ENCODE measurements at places on chromosomes 1 and 21. TPM values are rescaled to one million over a fixed set of nuclear protein-coding genes. Genes with fewer than 3 reads are reported as not detected.
A peak's percentile ranks its signal among the peaks of the same experiment; 100 is the strongest.

The FCAMR gene
- not detected for polyA plus RNA-seq

The MIA3 gene
- polyA plus RNA-seq = 51.4 TPM

The GBP7 gene
- polyA plus RNA-seq = 0.08 TPM

The FAM43B gene
- not detected for polyA plus RNA-seq

The CFAP57 gene
- not detected for polyA plus RNA-seq

The AKNAD1 gene
- polyA plus RNA-seq = 3.4 TPM

The LENEP gene
- polyA plus RNA-seq = not detected

The TDRD10 gene
- polyA plus RNA-seq = 1.3 TPM

The CELSR2 gene
- polyA plus RNA-seq = 3.6 TPM

The FCGR3B gene
- 0.64 TPM for polyA plus RNA-seq

- DNase-seq = no peak
These were observed 52.8 kb upstream of the STUM start for GRCh38 chr1:226495716-226496115.

- DNase-seq = no peak
These were observed 22.9 kb downstream of the RNU1-1 start for GRCh38 chr1:16491056-16491675.

DNA sequence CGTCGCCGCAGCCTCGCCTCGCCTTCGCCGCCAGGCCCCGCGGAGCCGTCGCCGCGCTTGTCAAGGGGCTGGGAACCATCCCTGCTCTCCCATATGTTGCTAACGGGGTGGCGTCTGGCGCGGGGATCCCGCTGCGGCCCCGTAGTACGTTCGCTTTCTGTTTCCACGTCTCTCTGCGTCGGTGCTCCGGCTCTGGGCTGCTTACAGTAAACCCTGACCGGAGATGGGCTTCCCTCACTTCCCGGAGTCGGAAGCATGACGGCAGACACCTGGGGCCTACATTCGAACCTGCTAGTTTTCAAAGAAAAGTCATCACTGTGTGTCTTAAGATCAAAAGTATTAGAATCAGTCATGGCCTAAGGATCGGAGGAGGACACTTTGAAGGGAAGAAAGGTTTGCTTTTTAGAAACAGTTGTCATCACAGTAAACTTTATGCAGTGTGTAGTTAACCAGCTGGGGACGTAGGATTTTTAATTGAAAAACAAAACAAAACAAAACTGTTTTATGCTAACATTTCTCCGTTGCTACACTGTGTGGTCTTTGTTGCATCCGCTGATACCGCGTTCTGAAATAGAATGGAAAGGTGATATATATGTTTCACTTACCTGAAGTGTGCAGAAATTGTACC is 69.0 kb downstream of the SLC35A3 start:
- DNase-seq = peak; percentile 79

DNA sequence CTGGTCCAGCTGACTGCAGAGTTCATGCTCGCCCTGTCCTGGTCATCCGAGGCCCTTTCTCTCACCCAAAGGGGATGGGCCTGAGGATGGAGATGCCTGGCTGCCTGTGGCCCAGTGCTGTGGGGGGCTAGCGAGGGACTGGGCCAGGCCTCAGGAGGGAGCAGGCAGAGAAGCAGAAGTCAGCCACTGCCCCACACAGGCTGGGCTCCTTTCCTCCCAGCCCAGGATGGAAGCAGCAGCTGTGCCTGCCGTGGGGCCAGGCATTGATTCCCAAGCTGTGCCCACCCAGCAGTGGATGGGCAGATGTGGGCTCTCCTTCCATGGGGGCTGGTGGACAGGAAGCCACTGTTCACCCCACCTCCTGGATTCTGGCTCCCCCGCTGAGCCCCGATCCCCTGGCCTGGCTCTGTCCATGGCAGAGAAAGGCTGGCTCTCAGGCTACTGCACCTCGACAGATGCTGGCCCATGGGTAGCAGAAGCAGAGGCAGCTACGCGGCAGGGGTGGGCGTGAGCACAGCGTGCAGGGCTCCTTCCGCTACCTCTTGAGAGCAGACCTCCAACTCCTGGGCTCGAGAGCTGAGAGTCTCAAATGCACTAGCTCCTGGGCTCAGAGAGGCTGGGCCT is 24.6 kb downstream of the RUNX3 start:
- DNase-seq = no peak

DNA sequence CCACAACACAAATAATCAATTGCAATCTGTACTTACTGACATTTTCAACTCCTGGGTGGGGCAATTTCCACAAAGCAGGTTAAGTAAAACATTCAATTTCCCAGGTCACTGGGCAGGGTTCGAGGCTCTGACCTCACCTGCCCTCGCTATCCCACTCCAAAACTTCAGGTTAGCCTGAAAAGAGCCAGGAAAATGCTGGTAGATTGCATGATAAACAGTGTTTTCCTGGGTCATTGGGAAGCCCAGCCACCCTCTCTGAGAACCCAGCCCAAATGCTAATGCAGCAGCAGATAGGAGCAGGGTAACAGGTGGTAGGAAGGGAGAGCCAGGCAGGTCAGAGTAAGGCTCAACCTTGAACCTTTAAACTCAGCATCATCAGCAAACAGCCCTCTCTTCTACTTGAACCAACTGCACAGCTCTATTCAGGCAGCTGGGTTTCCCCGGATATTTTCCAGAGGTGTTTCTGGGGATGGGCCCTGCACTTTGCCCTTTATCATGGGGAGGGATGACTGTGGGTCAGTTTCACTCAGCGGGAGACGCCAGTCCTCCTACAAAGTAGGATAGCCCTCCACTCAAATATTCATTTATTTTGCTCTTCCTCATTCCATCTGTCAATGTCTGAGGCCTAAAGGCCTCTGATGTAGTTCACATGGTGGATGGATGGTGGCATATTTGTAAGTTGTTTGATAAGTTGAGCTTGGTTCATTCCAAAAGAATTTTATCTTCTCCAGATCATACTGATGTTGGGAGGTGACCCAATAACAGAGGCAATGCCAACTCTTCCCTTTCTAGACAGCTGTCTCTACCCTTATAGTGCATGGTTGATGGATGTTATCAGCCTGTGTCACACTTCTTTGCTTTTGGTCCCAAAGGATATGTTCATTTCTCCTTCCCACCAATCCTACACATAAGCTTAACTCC is 65.7 kb downstream of the DUSP10 start:
- no peak for DNase-seq

DNA sequence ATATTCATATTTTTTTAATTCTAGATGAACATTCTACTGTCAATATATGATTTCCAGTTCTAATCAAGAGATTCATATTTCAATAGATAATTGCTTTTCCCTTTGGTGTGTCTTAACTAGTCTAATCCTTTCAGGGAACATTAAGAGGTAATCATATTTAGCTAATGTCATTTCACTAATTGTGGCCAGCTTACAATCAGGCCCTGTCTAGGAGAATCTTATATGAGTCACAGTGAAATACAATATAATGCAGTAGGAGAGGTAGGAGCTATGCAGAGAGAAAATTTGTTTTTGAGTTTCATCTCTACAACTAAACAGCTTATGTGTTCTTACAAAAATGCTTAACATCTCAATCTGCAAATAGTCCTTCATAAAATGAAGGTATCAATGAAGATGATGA is 85.9 kb downstream of the DPYD start:
- DNase-seq = no peak

- DNase-seq = no peak
These were observed 880 bp upstream of the MTF2 start for GRCh38 chr1:93078203-93078602.

GRCh38 chr1:20625176-20626097 is 7.8 kb upstream of the PINK1 start:
- DNase-seq = no peak

GRCh38 chr1:54972436-54972835 is 8.0 kb upstream of the TMEM61 start:
- no peak for DNase-seq

DNA sequence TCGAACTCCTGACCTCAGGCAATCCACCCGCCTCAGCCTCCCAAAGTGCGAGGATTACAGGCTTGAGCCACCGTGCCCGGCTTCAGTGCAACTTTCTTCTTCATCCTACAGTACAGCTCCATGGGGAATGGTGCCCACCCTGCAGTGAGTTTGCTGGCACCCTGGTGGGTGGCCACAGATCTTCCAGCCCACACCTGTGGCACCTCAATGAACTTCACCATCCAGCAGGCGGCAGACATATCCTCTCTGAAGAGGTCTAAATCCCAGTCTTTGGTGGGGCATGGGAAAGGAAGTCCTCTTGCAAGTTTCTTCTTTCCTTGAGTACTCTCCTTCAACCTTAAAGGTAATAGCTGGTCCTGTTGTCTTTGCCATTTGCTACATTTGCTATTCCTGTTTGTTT is 18.1 kb upstream of the ZBTB8A start:
- DNase-seq = no peak

GRCh38 chr1:153801786-153802697 is 26.8 kb downstream of the SLC27A3 start:
- DNase-seq = no peak

- no peak for DNase-seq
These were observed 138.8 kb downstream of the NTPCR start for GRCh38 chr1:233089251-233089650.

DNA sequence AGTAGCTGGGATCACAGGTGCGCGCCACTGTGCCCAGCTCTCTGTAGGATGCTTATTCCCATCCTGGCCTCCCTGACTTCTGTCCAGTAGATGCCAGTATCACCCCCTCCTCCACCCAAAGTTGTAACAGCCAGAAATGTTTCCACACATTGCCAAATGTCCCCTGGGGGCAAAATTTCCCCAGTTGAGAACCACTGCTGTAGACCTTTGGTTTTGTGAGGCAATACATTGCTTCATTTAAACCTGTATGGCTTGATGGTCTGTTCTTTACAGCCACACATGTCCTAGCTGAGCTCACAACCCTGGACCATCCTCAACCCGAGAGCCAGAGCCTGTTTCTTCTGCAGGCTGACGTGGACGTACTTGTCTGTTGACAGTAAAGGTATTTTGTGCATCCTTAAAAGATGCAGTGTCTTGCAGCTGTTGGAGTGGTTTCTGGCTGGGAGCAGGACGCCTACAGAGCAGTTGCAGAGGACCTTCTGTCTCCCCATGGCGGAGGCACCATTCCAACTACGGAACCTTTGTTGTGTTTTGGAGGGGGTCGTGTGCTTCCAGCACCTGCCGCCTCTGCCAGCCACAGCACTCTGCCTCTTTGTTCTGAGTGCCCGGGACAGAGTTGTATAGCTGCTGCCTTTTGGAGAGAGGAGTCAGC is 26.6 kb downstream of the DOP1B start:
- DNase-seq = no peak

DNA sequence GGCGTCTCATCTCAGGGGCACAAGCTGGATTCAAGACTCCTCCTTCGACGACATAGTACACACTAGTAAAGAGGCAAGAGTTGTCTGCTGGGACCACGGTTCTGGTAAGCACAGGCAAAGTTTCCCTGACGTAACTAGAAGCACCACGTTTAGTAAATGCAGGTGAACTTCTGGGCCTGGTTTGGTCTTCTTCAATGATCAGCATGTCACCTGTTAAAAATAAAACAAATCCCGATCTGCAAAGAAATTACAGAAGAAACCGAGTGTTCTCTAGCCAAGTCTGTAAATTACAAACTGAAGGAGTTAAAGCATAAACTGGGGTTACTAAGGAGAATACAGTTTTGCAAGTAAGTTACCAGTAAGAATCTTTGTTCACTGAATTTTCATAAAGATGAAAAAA is 1.5 kb downstream of the YOD1 start:
- DNase-seq = no peak

- no peak for DNase-seq
These were observed 29.4 kb upstream of the SSX2IP start for GRCh38 chr1:84719543-84720217.

DNA sequence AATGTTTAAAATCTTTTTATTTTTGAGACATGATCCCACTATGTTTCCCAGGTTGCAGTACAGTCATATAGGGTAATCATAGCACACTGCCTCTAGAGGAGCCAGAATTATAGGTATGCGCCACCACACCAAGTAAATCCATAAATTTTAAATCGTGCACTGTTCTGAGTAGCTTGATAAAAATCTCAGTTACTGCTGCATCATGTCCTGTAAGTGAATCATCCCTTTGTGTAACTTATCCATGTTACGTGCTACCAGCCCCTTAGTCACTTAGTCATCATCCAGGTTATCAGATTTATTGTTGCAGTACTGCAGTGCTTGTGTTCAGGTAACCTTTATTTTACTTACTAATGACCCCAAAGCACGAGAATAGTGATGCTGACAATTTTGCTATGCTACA is 1770.9 kb downstream of the BRINP3 start:
- no peak for DNase-seq

GRCh38 chr1:11158291-11158690 is 30.9 kb upstream of the ANGPTL7 start:
- DNase-seq = no peak

GRCh38 chr1:42765832-42766740 is 742 bp downstream of the P3H1 start:
- DNase-seq = peak; percentile 64

- no peak for DNase-seq
These were observed 17.2 kb upstream of the PTAFR start for GRCh38 chr1:28193701-28194161.

GRCh38 chr1:218205721-218206120 is 79.4 kb upstream of the RRP15 start:
- DNase-seq = peak; percentile 0

- DNase-seq = no peak
These were observed 34.9 kb downstream of the PDPN start for GRCh38 chr1:13618483-13618882.

DNA sequence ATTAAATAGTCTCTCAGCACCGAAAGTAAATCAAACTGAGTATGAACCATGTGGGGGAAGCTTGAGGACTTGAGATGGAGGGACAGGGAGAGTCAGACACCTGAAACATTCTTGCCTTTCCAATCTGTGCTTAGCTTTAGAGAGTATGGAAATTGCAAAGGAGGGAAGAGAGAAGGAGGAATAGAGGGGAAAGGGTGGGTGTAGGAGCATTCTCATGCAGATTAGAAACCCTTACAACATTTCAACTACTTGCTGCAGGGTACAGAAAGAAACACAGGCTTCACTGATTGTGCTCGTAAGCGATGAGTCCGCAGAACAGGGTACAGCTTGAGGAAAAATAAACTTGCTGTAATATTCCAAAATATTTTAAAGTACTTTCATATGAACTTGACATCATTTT is 73.8 kb downstream of the NIBAN1 start:
- DNase-seq = no peak

GRCh38 chr1:34166191-34166624 is 1.2 kb upstream of the CSMD2 start:
- DNase-seq = no peak

- DNase-seq = no peak
These were observed 7.0 kb downstream of the CSDE1 start for GRCh38 chr1:114750780-114751179.

- DNase-seq = no peak
These were observed 34.6 kb downstream of the SLAMF6 start for GRCh38 chr1:160488347-160489058.

- DNase-seq = no peak
These were observed 24.1 kb downstream of the UBR4 start for GRCh38 chr1:19186001-19186400.

DNA sequence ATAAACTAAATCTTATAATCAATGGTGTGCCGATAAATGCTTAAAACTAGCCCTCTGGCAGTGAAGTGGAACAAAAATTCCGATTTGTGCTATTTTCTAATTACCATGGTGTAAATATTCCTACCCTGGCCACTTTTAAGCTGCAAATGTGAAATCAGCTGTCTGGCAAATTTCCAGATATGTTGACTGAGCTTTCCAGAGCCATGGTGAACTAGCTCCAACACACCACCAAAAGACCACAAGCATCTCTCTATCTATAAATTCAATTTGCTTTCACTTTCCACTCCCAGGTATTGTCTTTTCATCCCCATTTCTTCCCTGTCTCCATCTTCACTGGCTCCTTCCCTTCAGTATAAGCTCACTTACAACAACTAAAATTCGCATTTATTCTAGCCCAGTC is 152.3 kb upstream of the RGS18 start:
- DNase-seq = no peak
